ENCODE measurements at places on chromosomes 16 and 17.

GRCh38 chr17:10059684-10060211 lies 138.7 kb downstream of the GAS7 start:
- DNase-seq: no peak

GRCh38 chr16:31134625-31135534 lies 647 bp downstream of the PRSS8 start:
- DNase-seq: no peak

DNA sequence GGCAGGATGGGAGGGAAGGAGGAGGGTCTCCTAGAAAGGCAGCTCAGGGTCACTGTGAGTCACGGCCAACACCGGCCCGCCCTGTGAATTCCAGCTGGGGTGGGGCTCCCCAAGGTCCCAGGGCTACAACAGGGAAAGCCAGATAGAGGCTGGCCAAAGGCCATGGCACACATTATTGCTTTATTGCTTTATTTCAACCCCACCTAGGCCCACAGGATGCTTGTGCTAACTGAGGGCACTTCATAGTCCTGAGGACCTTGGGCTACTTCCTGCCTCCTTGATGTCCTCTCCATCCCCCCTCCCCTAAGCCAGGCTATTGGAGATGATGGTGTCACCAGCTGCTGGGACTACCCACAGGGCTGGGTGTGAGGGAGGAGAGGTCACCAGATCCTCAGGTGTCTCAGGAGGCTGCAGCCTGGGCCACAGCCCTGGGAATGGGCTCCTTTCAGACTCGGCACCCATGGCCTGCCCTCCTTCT lies 26.1 kb downstream of the LRRC75A start:
- no peak for DNase-seq

GRCh38 chr16:20849589-20850390 lies 43.5 kb downstream of the REXO5 start:
- DNase-seq: peak; percentile 64

GRCh38 chr17:21215935-21216334 lies 2.0 kb upstream of the TMEM11 start:
- DNase-seq: no peak

- no peak for DNase-seq
These were observed 28.7 kb downstream of the MNT start for GRCh38 chr17:2372180-2372579.

DNA sequence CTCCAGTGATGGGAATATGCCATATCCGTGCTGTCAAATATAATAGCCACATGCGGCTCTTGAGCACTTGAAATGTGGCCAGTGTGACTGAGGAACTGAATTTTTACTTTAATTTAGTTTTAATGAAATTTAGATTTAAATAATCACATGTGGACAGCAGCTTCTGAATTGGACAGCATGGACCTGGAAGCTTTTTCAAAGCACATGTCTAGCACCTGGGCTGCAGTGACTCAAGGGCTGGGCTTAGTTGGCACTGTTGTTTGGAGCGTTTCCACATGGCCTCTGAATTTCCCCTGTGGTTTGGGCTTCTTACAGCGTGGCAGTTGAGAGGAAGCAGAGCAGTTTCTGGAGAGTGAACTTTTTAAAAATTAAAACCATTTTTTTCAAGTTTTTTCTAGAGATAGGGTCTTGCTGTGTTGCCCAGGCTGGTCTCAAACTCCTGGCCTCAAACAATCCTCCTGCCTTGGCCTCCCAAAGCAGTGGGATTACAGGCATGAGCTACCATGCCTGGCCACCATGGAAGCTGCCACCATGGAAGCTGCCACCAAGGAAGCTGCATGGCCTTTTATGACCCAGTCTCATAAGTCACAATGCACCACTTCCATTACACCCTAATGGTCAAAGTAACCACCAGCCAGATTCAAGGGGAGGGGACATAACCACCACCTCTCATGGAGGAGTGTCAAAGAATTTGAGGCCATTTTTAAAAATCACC lies 6.7 kb upstream of the TOB1 start:
- DNase-seq: peak; percentile 28

DNA sequence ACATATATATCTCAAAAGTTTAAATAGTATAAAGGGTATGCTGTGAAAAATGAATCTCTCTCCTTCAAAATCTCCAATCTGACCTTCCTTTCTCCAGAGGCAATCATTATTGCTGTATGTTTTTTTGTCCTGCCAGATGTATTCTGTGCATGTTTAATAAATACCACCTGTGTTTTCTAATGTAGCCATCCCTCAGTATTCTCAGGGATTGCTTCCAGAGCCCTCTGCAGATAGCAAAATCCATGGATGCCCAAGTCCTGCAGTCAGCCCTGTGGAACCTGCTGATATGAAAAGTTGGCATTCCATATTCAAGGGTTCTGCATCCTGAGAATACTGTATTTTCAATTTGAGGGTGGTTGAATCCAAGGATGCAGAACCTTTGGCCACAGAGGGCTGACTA lies 42.9 kb downstream of the BPTF start:
- no peak for DNase-seq

DNA sequence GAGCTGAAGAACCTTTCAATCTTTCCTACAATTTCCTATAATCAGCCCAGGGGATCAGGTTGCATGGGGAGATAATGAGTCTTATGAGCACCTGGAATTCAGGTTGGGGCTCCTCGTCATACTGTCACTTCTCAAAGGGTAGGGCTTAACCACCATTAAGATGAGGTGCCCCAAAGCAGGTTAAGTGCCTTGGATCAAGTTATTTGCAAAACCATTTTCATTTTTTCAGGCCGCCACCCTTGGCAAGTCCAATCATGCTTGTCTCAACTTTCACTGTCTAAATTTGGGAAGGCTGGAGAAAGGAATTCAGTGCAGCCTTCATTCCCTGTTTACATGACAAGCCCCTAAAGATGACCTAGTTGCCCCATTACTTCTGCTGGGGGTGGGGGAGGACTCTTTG lies 44.9 kb upstream of the TANGO6 start:
- DNase-seq: no peak

- no peak for DNase-seq
These were observed 8.6 kb downstream of the SLC7A5 start for GRCh38 chr16:87860553-87861299.

GRCh38 chr16:29903590-29903989 lies 3.3 kb downstream of the ASPHD1 start:
- no peak for DNase-seq

DNA sequence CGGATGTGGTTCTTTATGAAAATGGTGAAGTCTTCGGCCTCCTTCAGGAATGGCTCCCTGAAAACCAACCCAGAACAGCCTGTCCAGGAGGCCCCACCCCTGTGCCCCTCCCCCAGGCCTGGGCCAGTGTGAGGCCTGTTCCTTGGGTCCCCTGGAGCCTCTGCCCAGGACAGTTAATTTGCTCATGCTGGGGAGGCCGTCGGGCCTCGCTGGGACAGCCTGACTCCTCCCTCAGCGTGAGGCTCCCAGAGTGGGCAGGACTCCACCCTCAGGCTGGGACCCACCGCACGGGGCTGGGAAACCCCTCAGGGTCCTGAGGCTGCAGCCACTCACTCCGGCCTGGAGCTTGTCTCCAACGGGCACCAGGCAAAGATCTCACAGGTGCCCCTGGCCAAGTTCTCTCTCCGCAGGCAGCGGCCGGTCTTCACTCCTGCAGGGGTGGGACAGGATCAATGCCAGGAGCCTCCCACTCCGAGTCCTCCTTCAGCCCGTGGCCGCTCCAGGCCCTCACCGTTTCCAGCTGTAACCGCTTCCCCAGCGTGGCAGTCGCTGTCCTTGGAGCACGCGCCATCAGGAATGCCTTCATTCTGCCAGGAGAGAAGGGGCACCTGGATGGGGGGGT lies 5.8 kb downstream of the P2RX5 start:
- DNase-seq: no peak

GRCh38 chr17:75819116-75819515 lies 25.1 kb downstream of the UNC13D start:
- no peak for DNase-seq

GRCh38 chr16:77763994-77764393 lies 24.4 kb upstream of the VAT1L start:
- no peak for DNase-seq

DNA sequence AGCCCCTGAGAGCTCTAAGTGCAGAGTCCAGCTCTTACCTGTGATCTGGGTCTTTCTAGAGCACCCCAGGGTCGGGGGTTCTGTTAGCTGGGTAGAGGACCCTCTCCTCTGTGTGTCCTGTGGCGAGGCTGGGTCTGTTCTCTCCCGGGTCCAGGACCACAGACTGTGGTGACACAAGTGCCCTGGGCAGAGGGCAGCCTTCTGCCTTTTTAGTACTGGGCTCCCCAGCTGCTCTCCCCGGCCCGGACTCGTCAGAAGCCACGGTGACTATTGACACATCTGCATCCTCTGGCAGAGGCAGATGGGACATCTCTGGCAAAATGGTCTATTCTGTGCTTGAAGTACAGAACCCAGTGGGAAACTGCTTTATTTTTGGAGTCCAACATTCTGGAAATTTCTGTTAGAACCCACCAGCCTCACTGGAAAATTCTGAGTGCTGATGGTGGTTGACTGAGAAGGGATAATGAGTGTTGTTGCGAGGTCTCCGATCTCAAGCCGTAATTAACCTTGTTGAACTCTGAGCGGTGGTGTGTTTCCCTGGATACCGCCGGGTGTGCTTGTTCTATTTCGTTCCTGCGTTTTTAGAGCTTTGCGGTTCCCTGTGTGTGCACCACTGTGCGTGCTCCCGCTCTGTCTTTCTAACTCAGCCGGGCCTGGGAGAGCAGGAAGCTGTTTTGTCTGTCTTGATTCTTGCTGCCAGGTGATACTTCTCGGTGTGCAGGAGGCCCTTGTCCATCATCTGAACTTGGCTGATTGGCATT lies 26.0 kb upstream of the NUDT16L1 start:
- DNase-seq: no peak

DNA sequence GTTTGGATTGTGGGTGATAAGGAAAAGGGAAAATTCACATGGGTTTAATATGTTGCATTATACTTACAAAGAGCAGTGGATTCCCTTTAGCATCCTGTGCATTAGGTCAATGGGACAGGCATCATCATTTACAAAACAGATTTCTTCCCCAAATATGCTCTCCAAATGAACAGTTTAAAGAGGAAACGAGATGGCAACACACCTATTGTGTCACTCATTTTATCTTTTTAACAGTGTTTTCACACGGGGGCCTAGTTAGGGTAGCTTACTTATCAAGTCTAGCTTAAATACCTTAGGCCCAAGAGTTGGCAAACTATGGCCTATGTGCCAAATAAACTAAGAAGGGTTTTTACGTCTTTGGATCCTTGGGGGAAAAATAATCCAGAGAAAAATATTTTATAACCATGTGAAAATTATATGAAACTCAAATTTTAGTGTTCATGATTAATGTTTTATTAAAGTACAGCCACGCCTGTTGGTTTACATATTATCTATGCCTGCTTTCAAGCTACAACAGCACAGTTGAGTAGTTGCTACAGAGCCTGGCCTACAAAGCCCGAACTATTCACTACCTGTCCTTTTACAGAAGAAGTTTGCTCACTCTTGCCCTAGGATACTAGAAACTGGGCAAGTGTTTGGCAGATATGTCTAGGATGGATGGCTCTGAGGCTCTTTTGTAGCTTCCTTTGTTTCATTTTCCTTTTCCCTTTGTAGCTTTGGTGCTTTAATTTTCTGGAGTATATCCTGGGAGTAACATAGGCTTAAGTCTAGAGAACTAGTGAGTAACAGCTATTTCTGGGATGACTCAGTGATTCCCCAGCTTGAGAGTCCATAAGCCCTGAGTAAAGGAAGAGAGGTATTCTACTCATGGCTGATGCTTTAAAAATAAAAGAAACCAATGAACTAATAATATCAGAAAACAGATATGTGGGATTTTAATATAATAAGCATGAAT lies 12.4 kb downstream of the NUP93 start:
- DNase-seq: no peak

- no peak for DNase-seq
These were observed 105.2 kb downstream of the ABCA8 start for GRCh38 chr17:68849673-68850610.

GRCh38 chr17:37312137-37312923 lies 63.5 kb upstream of the C17orf78 start:
- DNase-seq: no peak

DNA sequence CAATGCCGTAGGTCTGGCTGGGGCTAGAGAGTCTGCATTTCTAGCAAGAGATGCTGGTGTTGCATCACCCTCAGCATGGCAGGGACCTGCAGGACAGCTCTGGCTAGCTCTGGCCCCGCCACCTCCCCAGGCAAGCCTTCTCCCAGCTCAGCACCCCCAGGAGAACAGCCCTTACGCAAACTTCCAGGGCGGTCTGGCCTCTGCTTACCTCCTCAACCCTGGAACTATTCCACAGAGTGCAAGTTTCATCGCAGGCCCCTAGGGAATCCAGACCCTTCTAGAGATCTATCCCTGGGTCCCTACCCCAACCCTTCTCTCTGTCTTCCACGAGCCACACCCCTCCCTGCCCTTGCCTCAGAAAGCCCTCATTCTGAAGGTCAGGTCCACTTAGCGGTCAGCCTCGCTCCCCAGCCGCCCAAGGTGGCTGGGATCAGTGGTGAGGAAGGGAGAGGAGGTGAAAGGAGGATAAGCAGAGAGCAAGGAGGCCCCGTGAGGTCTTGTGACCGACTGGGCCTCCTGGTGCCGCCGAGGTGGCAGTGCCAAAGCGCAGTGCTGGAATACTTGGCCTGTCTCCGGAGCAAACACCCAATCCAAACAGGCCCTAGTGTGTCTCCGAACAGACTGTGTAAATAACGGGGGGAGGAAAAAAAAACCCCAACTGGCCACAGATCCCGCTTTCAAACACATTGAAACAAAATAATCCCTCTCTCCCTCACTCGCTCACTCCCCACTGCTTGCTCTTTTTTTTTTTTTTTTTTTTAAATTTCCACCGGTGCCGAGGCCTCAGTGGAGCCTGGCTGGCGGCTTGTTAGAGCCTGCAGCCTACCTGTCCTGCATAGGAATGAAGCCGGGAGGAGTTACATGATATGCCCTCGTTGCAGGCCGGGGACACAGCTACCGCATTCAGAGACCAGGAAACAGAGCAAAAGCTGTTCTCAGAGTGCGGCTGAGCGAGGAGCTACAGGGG lies 380.9 kb downstream of the SOX9 start:
- DNase-seq: no peak

GRCh38 chr16:86243571-86244154 lies 266.7 kb upstream of the FOXF1 start:
- DNase-seq: no peak

DNA sequence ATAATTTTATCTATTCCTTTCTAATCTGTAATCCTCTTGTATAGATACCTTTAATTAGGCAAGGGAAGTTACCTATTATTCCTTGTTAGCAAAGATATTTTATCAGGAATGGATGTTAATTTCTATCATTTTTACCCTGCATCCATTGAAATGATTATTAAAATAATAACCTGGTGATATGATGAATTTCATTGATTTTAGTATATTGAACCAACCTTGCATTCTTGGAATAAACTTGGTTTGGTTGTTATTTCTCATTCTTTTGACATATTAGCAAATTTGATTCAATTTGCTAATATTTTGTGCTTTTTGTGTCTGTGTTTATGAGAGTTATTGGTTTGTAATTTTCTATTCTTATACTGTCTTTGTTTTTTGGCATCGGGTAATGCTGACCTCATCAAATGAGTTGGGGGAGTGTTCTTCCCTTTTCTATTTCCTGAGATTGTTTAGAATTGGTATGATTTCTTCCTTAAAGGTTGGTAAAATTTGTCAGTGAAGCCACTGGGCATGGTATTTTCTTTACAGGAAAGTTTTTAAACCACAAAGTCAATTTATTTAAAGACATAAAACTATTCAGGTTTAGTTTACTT lies 250.4 kb upstream of the PMFBP1 start:
- DNase-seq: no peak

All from stimulated activated CD4-positive, alpha-beta T cell treated with anti-CD3 and anti-CD28 coated beads, Interleukin-12 subunit alpha, Interleukin-12 subunit beta, amount 100 ng/mL, for 4 hours (primary cell).